NCI-H774 (cell line): ENCODE measurements at places on chromosomes 2 and 18.

GRCh38 chr18:13289481-13290205 lies 71.1 kb downstream of the LDLRAD4 start:
- DNase-seq = no peak

- DNase-seq = no peak
Measured at GRCh38 chr2:68506170-68506569, 38.8 kb downstream of the APLF start.

DNA sequence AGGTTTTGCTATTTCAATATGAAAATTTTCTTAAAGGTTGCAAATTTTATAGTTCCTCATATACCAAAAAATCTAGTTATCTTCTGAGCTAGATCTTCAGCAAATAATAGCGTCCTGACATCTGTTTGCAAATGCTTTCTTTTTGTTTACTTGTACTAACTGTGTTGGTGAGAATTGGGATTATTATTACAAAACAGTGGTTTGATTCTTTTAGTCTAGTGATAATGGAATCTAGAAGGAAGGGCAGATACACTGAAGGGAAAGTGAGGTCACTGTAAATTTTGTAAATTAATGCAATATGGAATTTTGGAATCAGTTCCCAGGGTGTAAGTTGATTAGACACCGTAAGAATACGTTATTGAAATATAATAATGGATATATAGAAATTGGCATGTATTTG lies 36.2 kb upstream of the NT5C1B start:
- DNase-seq = no peak

- no peak for DNase-seq
Measured at GRCh38 chr2:237287872-237288271, 126.1 kb downstream of the COL6A3 start.

GRCh38 chr2:238431-238830 lies 25.4 kb downstream of the SH3YL1 start:
- no peak for DNase-seq

- DNase-seq = no peak
Measured at GRCh38 chr2:23385748-23386338, 864 bp downstream of the KLHL29 start.

- no peak for DNase-seq
Measured at GRCh38 chr2:101736233-101736632, 38.7 kb downstream of the MAP4K4 start.

DNA sequence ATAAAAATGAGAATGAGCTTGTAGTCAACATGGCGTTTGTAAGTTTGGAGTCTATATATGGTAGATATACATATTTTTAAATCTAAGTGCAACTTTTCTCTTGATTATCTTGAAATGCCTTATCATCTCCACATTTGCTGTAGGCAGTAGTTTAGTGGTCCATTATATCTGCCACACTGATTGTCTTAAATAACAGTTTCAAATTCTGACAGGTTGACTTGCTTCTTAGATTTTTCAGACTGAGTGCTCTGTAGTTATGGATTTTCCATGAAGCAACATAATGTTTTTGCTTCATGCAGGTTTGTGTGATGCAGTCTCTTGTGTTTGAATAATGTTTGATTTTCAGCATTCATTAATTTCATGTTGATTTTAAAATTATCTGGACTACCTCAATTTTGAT lies 12.3 kb downstream of the PARD3B start:
- no peak for DNase-seq

GRCh38 chr2:133734716-133735495 lies 166.6 kb upstream of the NCKAP5 start:
- no peak for DNase-seq
